ENCODE measurements at places on chromosomes 7 and 10.

GRCh38 chr10:44463511-44464121 is 78.7 kb upstream of the CXCL12 start:
- DNase-seq, result no peak

GRCh38 chr10:93096901-93097300 is 23.2 kb downstream of the CYP26A1 start:
- DNase-seq, result no peak

GRCh38 chr10:121664671-121665070 is 66.4 kb upstream of the FGFR2 start:
- no peak for DNase-seq

GRCh38 chr10:19572056-19572455 is 244.2 kb upstream of the PLXDC2 start:
- DNase-seq, result no peak

- peak; percentile 65 for DNase-seq
Measured at GRCh38 chr7:128841921-128842673, 11.9 kb downstream of the FLNC start.

DNA sequence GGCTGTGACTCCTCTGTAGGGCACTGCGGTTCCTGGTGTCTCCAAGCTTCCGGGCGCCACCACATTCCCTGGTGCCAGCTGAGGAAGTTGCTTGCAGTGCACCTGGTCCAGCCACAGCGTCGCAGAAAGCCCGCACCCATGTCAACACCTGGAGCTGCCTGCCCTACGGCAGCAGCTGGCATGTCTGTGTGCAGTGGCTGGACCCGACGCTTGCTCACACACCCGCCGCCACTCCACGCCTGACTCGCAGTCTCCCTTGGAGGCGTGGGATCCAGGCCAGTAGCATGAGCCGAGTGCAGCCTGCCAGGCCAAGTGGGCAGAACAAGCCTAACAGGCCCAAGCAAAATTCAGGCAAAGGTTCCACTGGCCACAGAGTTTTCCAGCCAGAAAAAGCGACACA is 118.1 kb upstream of the PHF14 start:
- DNase-seq, result no peak

DNA sequence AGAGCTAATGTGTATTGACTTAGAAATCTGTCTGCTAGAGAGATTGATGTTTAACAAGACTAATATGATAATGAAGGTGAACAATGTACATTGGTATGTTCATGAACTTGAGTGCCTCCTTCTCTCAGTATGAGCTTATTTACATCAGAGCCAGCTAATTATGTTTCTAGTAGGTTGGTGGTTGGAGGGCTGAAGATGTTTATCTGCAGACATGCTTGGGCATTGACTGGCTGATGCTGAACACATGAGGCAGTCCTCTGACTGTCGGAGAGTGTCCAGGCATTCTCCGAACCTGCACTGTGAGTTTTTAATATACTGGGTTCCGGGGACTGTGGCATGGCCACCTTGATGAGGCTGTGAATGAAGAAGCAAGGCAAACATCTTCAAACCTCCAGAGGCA is 47.5 kb downstream of the BMPER start:
- no peak for DNase-seq

- DNase-seq, result no peak
Measured at GRCh38 chr7:75849573-75849972, 29.3 kb upstream of the RHBDD2 start.

GRCh38 chr10:60351191-60351853 is 38.4 kb downstream of the ANK3 start:
- no peak for DNase-seq

DNA sequence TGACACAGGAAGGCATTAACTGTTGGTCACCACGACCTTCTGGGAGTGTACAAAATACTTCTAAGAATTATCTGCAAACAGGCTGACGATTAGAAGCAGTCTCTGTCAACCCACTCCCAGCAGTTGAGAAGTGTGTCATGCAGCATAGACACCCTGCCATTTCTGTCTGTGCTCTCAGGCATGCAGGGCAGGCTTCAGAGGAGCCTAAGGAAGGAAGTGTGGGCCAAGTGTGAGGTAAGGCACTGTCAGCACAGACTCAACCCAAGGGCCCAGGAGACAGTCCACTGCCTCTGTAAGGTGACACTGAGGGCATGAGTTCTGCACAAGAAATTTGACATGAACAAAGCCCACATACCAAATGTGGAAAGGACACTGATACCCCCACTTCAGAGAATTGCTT is 109.0 kb upstream of the VIPR2 start:
- no peak for DNase-seq
